ENCODE measurements at places on chromosomes 13 and 19.

- DNase-seq = no peak
Measured at GRCh38 chr19:6038634-6039405, 60.9 kb upstream of the RANBP3 start.

- peak; percentile 6 for DNase-seq
Measured at GRCh38 chr19:56525214-56525860, 13.4 kb upstream of the ZFP28 start.

DNA sequence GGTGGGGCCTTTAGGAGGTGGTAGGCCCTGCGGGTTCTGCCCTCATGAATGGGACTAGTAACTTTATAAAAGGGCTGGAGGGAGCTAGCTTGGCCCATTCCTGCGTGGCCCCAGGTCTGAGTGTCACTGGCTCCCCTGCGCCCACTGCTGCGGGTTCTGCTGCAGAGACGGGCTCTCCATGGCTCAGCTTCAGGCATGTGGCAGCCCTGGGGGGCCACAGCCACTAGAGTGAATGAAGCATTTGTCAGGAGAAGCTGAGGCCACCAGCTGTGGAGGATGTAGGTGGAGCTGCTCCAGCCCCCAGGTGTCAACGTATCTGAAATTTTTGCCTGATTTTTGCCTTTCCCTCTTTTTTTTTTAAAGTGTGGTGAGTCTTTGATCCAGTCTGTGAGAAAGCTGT is 119.1 kb downstream of the SOX1 start:
- DNase-seq = no peak

DNA sequence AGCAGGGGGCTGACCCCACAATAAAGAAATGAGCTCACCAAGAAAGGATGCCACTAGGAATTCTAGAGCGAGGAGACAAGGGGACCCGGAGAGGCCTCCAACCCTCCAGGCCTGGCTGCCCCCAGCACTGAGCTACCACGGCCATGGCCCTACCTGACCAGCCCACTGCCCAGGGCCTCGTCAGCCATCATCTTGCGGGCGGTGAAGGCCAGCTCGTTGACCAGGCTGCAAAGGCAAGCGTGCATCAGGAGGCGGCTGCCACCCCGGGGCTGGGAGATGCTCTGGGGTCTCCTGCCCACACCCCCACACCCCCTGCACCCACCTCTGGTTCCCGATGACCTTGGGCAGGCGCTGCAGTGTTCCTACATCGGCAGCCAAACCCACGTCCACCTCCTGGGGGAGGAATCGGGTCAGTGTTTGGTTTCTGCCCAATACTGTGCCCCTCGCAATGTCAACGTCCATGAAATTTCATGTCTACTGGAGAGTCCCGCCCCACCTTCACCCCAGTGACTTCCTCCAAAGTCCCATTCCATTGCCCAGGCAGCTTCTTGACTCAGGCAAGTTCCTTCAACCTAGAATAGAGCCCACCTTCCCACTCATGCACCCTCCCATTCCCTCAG is 3.5 kb upstream of the LGALS4 start:
- no peak for DNase-seq

DNA sequence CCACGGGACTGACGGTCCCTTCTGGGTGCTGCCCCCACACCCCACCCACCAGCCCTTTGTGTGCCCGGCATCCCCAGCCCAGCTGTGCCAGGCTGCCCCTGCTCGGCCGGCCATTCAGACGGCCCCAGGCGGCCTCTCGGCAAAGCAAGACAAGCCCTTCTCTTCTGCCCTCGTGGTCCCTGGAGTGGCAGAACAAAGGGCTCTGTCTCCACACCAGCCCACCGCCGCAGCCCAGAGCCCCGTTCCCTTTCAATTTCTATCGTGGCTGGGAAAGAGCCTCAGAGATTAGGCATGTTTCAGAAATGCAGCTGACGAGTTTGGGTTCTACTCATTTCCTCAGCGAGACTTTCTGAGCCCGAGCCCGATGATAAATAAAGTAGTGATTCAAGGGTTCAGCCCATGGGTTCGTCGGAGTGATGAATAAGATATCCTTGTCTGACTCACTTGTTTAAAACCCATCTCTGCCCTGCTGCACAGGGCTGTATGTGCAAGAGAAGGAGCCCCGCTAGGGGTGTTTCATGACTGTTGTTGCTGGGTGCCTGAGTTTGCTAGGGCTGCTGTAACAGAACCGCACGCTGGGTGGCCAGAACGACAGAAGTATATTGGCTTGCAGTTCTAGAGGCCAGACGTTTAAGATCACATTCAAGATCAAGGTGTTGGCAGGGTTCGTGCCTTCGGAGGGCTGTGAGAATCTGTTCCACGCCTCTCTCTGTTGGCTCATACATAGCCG is 4.3 kb downstream of the MYO9B start:
- DNase-seq = peak; percentile 99

GRCh38 chr13:51916962-51917361 is 55.2 kb downstream of the CCDC70 start:
- DNase-seq = no peak

GRCh38 chr19:3618144-3618810 is 8.3 kb downstream of the CACTIN start:
- DNase-seq = peak; percentile 60

GRCh38 chr19:5048091-5048726 is 79.3 kb downstream of the KDM4B start:
- peak; percentile 87 for DNase-seq

DNA sequence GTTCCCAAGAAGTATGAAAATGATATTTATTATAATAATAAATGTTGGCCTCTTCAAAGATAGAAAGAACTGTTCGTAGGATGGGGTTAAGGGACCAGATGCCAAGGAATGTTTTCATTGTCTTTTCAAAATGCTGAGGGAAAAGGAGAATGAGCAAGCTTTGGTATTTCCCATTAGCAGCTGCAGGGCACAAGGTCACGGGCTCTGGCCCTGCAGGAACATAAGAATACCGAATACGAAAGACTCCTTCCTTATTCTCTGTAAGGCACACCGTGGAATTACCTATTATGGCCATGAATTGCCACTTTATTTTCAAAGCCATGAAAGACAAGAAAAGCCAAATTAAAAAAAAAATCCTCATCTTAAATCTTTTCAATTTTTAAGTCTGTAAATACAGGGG is 49.6 kb upstream of the OLFM4 start:
- no peak for DNase-seq

DNA sequence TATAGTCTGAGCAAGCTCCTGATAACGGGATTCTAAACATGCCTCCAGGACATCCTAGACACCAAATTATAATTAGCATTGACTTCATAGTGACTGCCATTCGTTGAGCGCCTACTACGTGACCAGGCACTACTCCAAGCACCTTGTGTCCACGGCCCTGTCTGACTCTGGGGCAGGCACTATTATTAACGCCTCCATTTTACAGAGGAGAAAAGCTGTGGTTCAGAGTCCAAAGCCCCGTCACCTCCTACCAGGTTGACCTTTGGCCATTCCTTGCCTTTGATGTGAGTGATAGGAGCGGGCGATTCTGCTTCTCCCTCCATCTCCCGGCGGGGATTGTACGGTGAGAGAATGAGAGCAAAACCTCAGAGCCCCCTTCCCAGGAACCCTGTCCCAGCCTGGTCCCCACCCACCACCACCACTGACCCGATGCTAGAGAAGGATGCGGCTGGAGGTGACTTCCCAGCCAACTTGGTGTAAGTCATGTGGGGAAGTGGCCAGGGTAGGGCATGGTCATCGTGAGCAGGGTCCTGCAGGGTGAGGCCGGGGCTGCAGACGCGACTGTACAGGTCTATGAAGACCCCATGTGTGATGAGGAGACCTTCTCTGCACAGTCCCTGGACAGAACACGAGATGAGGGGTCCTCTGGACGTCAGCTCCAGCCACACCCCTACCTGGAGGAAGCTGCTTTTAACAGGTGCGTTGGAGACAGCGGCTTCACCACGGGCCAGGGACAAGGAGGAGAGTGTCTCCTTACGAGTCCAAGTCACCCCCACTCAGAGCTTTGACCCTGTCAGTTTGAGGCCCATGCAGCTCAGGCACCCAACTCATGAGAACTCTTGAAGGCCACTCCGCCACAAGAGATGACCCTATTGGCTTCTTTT is at the start of gene IGSF23:
TSS of gene IGSF23 (plus strand) at position 269 of the 884 bp plus-strand sequence. CDS start at position 352, 83 bp downstream.
- DNase-seq = no peak

DNA sequence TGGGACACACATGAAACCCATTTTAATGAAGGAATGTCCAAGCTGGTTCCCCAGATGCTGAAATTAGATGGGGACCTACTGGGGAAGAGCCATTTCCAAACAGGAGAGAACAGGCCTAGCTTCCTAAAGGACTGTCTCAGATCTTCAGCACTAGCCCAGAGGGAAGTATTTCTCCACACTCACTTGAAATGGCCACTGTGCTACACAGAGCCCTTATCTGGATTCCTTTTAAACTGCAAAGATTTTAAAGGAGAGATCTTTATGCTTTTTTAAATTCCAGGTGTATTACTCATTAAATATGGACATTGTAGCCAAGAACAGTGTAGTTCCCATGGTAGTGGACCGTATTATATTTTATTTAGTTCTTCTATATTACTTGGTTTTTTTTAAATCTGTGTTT is 255.3 kb downstream of the SHISA2 start:
- no peak for DNase-seq

DNA sequence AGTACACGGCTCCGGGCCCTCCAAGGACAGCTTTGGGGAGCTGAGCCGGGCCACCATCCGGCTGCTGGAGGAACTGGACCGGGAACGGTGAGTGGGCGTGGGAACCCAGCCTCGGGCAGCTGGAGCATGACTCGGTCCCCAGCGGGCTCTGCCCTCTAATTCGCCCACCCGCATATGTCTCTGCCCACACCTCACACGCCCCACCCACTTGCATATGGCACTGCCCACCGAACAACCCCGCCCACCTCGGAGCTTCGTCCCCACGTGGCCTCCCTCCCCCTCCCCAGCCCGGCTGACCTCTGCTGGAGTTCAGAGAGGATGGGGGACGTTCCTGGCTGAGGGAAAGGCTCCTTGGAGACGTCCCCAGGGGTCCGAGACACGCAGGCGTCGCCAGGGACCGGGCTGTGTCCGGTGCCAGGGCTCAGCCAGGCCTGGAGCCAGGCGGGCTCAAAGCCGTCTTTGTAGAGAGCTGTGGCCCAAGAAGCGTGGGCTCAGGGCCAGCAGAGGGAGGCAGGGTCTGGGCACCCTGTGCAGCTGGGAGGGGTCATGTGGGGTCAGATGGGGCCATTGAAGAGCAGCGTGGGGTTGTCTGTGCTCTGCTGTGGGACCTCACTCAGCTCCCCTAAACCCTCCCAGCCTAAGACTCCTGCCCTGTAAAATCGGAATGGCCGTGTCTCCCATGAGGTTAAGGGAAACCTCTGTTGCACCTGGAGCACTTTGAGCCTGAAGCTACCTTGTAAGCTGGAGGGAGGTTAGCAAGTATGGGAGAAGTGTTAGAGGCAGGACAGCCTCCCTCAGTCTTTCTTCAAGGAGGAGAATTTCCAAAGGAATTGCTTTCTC is 3.8 kb downstream of the APC2 start:
- DNase-seq = peak; percentile 38

- DNase-seq = no peak
Measured at GRCh38 chr13:110265682-110266430, 41.1 kb downstream of the COL4A1 start.
